ENCODE measurements at places on chromosomes 7 and 10.

DNA sequence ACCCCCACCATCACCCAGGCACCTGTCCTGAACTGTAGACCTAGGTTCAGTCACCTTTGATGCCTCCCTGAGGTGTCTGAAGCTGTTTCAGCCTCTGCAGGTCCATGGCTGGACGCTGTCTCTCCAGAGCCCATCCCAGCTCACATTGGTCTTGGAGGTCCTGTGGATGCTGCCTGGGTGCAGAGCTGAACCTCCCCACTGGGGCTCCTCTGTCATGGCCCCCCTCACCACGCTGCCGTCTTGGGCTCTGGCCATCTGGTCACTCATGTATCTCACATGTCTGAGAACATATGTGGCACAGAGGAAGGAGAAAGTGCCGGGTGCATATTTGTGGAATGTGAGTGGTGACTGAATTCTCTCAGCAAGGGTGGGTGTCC lies 108.9 kb downstream of the NKX6-2 start:
- no peak for DNase-seq

GRCh38 chr7:152870106-152870693 lies 110.6 kb downstream of the ACTR3B start:
- no peak for DNase-seq

GRCh38 chr7:39923091-39923490 lies 27.0 kb upstream of the CDK13 start:
- no peak for DNase-seq

- no peak for DNase-seq
These were observed 317.4 kb downstream of the BMPER start for GRCh38 chr7:34222722-34223121.

DNA sequence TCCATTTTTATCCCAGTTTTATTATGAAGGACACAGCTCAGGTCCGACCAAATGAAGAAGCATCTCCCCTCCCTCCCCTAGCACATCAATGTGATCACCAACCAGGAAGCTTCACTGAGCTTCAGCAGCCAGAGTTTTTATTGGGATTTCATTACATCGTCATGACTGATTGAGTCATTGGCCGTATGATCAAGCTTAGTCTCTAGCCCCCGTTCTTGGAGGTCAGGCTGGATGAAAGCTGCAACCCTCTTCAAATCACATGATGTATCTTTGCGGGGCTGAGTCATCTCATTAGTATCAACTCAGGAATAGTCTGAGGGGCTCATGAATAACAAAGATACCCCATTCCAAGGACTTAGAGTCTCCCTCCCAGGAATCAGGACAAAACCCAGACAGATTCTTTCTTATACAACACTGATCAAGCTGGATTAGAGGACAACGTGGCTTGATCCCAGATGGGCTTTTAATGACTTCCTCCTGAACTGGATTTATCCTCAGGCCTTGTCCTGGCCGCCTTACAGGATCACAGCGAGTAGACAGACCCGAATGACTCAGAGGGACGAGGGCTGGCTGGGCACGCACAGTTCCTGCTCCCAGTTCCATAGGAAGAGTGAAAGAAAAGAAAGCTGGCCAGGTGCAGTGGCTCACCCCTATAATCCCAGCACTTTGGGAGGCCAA lies 14.5 kb downstream of the LIMK1 start:
- DNase-seq: no peak

DNA sequence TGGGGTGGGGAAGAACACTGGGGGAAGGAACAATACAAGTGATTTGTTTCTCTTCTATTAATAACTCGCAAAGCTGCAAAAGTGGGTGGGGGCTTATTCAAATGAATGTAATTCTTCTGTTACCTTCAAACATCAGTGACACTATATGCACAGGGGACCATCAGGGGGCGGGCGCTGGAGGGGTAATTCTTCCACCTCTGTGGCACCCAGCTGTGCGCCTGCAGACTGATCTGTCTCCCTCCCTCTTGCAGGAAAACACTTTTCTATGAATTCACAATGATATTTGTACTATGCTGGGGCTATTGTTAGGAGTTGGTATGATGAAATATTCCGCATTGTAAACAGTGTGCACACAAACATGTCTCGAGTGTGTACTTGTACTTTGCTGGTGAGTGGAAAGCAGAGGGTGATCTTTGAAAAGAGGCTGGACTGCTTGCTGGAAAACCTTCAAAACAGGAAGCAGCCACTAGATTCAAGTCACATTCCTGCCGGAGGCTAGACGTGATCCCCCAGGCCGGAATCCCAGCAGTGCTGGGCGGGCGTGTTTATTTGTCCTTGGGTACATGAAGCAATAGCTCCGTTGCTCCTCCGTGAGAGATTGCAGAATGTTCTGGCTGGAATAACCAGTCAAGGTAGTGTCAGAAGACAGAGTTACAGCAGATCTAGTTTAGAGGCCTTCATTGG lies 15.8 kb upstream of the BNIP3 start:
- DNase-seq: no peak

DNA sequence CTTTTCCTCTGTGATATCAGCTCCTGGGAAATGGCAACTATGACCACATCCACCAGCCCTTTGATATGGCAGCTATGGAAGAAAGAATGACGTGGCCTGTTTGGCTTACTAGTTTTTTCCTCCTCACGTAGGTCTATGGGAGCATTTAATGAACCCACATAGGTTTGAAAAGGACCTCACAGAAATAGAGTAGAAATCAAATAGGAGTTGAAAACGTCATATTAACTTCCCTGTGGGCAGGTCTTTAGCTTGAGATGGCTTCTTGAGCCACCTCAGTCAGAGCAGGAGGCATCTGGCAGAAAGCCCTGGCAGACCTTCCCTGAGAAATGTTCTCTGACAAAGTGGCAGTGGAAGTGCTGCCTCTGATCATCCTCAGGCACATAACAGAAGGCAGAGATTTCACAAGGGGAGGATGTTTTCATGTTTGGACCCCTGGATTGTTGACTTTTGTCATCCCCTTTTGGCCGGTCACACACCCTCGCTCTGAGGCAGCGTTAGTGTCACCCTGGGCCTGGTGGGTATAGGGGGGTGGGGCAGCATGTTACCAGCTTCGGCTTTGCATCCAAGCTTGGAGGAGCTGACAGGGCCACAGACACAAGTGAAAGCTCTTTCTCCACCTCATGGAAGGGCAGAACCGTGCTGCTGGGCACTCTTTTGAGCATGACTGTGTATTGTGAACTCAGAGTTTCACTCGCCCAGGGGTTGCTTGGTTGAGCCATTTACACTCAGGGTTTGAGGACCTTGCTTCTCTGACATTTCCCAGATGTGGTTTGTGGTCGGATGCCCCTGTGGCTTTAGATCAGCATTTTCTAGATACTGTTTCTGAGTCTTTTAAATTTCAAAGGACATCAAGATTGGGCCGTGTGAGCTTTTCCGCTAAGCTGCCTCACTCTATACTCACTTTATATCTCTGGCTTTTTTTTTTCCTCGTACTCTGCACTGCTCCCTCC lies 184.2 kb downstream of the STK31 start:
- no peak for DNase-seq

DNA sequence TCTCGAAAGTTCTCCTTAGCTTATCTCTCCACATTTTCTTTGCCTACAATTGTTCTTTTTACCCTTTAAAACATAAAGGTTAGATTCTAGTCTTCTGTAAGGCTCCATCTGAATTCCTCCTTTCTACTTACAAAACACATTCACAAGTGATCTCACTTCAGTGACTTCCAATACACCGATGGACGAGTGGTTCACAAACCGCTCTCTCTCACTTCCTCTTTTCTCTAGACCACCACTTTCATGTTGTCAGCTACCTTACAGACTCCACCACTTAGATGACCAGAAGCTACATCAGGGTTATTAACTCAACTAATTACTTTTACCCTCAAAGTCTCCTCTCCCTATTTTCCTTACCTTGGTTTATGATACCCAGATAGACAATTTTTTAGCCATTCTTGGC lies 11.8 kb downstream of the MET start:
- DNase-seq: no peak

- DNase-seq: no peak
These were observed 4.4 kb downstream of the BICC1 start for GRCh38 chr10:58517081-58517480.

DNA sequence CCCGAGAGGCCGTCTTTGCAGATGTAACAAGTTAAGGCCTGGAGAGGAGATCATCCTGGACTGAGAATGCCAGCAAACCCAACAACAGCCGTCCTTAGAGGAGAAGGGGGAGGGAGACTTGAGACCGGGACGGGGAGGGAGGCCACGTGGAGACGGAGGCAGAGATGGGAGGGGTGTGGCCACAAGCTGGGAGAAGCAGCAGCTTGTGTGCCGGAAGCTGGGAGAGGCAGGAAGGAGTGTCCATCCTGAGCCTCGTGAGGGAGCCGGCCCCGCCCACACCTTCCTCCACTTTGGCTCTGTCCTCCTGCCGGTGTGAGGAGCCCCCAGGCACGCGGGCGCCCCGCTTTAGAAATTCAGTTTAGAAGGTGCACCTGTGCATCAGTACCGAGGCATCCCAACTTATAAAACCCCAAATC lies 95.7 kb downstream of the DNAJB6 start:
- no peak for DNase-seq

GRCh38 chr10:129897871-129898626 lies 66.0 kb downstream of the EBF3 start:
- DNase-seq: no peak

DNA sequence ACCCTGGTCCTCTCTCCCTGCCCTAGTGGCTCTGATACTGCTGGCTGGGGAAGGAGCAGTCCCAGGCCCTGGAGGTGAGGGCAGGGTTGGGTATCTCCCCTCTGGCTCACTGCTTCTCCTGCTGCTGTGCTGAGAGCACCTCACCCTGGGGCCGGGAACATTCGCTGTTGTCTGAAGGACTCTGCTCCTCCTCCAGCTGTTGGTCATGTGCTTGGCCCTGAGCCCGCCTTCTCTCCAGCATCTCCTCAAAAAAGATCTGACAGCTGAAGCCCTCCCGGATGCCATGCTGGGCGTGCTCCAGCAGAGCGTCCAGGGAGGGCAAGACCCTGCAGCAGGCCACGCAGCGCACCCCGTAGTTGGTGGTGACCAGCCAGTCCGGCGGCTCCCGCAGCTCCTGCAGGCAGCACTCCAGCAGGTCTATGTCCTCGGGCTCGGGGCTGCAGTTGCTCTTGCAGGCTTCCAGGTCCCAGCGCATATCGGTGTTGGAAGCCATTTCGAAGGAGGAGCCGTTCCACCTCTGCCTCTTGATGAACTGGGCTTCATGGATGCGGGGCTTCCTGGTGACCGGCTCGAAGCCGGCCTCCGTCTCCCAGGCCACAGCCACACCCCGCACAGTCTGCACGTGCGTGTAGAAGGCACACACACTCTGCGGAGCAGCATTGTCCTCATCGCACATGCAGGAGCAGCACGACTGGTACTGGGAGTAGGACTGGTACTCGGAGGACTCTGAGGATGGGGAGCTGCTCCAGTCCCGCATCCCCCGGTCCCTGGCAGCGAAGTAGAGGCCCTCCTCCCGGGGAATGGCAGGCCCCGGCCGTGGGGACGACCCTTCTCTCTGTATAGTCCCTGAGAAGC lies 2.1 kb downstream of the FAM170B start:
- DNase-seq: no peak

- DNase-seq: no peak
These were observed 182.3 kb upstream of the CDCA7L start for GRCh38 chr7:22127835-22128527.

GRCh38 chr7:80124526-80125264 lies 9.9 kb upstream of the GNAI1 start:
- no peak for DNase-seq

All from stimulated activated CD4-positive, alpha-beta T cell treated with anti-CD3 and anti-CD28 coated beads, Interleukin-15, amount 100 ng/mL, for 1 hour (primary cell).